WERI-Rb-1 (cell line): ENCODE measurements at places on chromosomes 3 and 15.

DNA sequence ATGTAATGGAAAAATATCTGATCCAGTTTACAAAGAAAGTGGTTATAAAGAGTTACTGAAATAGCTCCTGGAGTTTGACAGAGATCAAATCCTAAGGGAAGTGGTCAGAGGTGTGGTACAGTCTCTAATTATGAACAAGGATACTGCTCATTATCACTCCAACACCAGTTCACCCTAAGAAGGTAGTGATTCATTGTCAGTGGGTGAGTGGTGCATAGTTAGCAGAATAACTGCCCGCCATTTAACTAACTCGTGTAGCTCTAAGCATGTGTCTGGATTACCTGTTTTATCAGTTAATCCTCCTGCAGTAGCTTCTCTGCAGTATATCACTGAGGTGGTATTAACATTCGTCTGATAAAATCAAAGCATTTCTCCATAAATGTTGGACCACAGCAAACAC, 700.1 kb downstream of the NLGN1 start:
- peak; percentile 6 for DNase-seq

DNA sequence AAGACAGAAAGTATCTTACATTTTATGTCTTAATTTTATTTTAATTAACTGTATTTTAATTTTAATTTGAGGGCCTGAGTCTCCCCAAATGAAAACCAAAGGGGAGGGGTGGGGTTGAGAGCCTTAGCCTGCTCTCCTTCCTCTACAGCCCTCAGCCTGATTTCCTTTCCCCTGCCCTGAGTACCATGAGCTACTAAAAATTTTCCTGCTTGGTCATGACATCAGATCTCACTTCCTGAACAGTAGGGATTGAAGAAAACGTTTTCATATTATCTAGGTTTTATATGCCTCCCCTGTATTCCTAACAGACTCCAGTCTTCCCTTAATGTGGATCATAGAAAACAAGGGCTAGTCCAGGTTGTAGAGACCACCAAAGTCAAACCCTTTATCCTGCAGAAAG, 133.9 kb downstream of the MYLK start:
- DNase-seq, result no peak

- no peak for DNase-seq
Observed at GRCh38 chr3:30819067-30819798, 75.2 kb downstream of the GADL1 start.

- DNase-seq, result no peak
Observed at GRCh38 chr3:118408431-118408830, 626.2 kb downstream of the IGSF11 start.

DNA sequence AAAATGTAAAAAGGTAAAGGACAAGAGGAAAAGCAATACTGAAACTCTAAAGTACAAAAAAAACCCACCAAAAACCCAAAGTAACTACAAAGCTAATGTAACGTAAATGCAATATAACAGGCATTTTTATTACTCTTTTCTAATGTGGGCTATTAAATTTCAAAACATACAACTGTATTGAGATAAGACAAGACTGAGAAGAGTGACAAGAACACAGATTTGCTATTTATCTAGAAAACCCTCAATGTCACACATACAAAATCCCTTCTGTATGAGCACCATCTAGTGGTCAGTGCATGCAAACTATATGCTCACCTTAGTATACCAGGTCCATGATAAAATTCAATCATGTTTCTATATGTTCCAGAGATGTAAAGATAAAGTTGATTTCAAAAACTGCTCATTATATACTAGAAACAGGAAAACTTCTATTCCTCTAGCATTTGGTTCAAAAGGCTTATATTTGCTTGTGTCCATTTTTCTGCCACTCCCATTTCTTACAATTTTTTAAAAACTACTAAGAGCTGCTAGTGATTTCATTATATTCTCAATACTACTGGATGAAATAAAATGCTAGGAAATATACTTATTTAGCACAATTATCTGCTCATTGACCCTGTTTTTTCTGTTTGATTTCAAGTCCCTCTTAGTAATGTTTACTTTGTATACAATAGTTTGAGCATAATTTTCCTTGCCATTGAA, 111.4 kb downstream of the DLG1 start:
- DNase-seq, result no peak

GRCh38 chr15:84778194-84778593, 29.8 kb downstream of the ZNF592 start:
- no peak for DNase-seq

GRCh38 chr3:48576647-48577046, 13.1 kb upstream of the UCN2 start:
- DNase-seq, result no peak

- DNase-seq, result no peak
Observed at GRCh38 chr3:71254281-71255057, 329.1 kb downstream of the FOXP1 start.

GRCh38 chr3:69684309-69684961, 54.8 kb upstream of the MITF start:
- DNase-seq, result no peak

- no peak for DNase-seq
Observed at GRCh38 chr3:127203024-127203423, 10.1 kb downstream of the PRR23E start.

GRCh38 chr3:134148534-134148933, 102.1 kb downstream of the RYK start:
- DNase-seq, result no peak

DNA sequence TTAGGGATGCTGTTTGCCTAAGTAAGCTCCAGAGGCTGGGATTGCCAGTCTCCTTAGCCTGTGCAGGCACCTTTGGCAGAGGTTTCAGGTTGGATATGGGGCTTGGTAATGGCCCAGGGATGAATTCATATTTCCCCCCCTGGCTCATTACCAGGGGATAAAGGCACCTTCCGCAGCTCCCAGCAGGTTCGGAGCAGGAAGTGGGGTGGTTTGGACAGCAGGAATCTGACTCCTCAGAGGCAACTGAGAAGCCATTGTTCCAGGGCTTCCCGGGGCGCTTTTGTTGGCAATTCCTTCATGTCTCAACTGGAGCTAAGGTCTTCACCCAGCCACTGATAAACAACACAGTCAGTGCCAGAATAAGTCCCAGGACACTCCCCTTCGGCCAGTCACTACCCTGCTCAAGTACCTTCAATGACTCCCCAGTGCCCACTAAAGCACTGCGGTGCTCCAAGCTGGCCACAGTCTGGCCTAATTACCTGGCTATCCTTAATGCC, 85.3 kb upstream of the SLC6A6 start:
- DNase-seq, result no peak

DNA sequence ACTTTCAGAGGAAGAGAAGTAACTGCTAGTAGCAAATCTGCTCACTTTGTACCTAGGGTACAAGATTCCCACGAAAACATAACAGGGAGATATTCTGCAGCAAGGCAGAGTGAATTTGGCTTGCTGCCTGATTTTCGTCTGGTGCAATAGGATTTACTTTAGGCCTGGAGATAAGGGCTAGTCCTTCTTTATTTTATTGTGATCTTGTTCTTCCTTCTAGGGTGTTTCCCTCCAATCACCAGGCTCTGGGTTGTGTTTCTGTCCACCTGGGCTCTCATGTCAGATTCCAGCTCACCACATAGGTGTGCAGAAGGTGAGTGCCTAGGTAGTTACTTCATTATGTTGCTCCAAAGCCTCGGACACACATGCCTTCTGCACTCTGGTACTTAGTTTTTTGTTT, 211.8 kb upstream of the RGMA start:
- no peak for DNase-seq

GRCh38 chr3:157650172-157650571, 147.0 kb upstream of the VEPH1 start:
- DNase-seq, result no peak

- no peak for DNase-seq
Observed at GRCh38 chr3:48656841-48657281, 5.8 kb downstream of the CELSR3 start.

DNA sequence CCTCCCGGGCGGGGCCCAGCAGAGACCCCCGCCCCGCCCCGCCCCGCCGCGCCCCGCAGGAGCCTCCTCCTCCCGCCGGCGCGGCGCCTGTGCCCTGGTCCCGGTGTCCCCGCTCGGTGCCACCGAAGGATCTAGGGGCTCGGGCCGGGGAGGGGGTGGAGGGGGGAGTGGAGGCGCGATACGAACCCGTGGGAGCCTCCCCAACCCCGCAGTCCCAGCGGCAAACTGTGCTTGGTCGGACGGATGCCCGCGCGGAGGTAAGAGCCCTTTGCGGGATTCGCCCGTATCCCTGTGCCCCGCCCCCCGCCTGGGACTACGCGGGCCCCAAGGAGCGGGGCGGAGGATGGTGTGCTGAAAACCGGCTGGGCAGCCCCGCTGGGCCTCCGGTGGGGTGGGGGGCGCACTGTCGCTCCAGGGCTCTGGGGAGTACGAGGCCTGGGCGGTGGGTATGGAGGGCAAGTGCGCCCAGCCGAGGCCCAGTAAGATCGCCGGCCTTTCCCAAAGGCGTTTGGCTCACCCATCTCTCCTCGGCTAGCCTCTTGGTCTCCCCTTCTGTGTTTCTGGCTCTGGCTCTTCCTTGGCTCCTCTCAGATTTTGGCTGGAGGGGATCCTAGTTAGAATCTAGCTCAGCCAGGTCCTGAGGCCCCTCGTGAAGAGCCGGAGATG, 65.6 kb upstream of the POLG start:
- peak; percentile 66 for DNase-seq

- DNase-seq, result no peak
Observed at GRCh38 chr15:89150287-89150686, 62.0 kb downstream of the ABHD2 start.

GRCh38 chr15:46343196-46343935, 708.5 kb downstream of the SQOR start:
- DNase-seq, result no peak

DNA sequence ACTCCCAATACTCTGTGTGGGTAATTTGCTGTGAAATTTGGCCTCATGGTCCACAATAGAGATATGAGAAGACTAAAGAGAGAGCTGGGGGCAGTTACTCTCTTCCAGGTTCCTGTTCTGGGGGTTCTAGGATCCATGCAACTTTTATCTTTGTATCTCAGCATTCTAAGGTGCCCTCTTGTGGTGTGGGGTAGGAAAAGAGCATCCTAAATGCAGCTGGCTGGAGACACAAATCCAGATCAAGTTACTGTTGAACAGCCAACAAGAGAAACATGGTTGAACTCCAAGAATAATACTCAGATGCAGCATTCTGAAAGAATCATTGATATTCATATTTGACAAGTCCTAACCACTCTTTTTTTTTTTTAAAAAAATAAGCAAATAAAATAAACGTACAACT, 238.2 kb downstream of the GREM1 start:
- DNase-seq, result peak; percentile 38

DNA sequence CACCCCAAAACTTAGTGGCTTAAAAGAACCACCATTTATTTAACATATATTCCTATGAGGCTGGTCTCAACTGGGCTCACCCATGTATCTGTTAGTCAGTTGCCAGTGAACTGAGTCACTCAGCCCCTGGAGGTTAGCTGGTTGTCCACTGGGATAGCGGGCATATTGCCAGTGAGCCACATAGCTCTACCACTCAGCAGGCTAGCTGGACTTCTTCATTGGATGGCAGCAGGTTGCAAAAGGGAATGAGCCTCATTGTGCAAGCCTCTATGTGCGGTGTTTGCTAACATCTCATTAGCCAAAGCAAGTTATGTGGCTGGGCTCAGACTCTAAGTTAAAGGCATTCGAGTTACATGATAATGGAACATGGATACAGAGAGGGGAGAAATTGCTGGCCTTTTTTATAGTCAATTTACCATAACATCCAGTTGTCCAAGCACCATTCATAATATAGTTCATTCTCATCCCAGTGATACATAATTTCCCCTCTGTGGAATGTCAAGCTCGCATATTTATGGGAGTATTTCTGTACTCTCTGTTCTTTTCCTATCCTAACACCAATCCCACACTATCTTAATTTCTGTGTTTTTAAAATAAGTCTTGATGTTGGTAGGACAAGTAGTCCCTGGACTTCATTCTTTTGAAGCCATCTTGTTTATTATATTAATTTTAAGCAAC, 8.7 kb downstream of the BTD start:
- DNase-seq, result no peak

GRCh38 chr15:80918196-80918783, 71.3 kb downstream of the MESD start:
- no peak for DNase-seq
